Cardiac muscle cell (in vitro differentiated cells and primary cell): ENCODE measurements at places on chromosomes 16 and 17.
A peak's percentile ranks its signal among the peaks of the same experiment; 100 is the strongest.

- no peak for DNase-seq
Observed at GRCh38 chr16:23206986-23207385, 24.4 kb downstream of the SCNN1G start.

- no peak for DNase-seq
Observed at GRCh38 chr17:1375615-1376014, 24.4 kb downstream of the YWHAE start.

- peak; percentile 5 for DNase-seq
Observed at GRCh38 chr16:83733301-83733700, 74.5 kb upstream of the HSBP1 start.

- peak; percentile 50 for DNase-seq
Observed at GRCh38 chr17:32445074-32445415, 735 bp downstream of the PSMD11 start.

- no peak for DNase-seq
Observed at GRCh38 chr17:67990909-67991308, 5.4 kb downstream of the C17orf58 start.

DNA sequence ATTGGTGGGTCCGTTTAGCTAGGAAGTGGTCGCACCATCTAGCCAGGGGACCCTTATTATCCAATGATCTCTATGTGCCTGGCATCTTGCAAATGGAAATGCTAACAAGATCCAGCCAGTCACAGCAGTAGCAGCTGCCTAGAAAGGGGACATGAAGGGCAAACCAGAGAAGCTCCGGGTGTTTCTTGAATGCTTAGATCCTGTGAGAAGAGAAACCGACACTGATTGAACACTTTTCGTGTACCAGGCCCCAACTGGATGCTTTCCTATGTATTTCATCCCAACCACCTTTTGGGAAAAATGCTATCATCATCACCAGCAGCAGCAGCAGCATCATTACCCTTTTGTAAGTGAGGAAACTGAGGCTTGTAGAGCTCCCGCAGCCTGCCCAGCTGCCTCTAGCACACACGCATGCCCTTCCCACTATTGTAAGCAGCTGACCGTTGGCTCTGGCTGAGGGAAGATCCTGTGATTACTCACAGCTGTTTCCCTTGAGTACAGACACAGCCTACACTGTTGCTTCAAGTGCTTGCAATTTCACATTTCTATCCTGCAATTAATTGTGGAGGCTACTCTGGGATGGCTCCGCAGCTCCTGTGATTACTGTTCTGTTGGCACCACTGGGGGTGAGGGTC is 180.7 kb upstream of the CACNG5 start:
- no peak for DNase-seq
